Thoracic aorta (tissue), 2 donors: ENCODE measurements at places on chromosomes 5 and 9.

DNA sequence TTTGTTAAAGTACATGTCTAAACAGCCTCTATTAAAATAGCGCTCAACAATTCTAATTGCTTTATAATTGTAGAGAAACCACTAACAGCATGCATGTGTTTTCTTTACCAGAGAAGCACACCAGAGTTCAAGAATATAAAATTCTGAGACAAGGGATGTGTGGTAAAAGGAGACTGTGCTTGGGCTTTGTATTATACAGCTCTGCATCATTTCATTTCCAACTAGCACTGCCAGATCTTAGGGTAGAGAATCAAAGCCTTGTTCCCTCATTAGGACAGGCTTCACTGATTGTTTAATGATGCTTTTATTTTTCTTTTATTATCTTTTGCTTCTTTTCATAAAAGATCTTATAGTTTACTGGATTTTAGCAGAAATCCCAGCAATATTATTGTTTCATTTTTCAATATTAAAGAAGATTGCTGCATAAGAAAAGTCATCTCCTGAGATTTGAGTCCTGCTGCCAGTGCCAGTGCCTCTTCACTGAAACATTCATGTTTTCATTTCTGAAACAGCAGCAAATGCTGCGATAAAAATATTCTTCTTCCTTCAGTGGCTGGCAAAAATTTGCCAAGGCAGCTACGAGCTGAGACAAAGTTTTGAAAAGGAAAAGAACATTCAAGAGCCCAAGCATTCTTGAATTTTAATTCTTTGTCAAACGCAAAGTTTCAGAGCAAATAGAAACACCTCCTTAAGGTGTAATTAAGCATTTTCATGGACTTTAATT lies 491.0 kb upstream of the PIK3R1 start:
- DNase-seq: no peak

- no peak for DNase-seq
Observed at GRCh38 chr5:14896131-14896530, 24.6 kb upstream of the ANKH start.

DNA sequence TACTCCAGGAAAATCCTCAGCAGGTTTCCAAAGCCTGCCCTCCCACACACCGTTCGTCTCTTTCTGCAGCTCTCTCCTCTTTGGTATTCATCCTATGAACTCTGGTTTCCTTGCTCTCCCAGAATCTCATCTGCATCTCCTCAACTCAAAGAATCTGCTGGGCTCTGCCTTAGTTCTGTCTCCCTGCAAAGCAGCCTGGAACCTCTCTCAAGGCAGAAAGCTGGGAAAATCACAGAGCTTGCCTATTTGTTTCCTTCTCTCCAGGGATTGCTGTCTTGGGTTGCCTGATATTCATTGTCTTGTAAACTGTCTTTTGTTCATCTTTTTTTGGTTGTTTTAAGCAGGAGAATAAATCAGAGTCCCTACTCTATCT lies 5.3 kb upstream of the ERAP2 start:
- DNase-seq: no peak

DNA sequence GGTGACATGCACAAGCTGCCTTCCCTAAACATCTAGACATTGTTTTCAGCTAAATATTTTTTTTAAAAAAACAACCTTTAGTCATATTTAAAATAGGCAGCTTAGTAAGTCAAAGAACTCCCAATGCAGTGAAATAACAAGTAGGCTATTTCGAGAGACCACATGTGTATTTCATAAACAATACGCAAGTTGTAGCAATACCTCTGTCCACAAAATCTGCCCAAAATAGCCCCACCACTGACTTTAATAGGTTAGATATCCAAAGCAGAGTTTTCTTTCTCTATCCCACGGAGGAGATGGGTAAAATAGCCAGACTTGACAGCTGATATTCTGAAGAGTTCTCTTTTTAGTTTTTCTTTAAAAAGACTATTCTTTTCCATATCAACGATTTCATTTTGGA lies 1.2 kb downstream of the SLC24A2 start:
- DNase-seq: no peak

- no peak for DNase-seq
Observed at GRCh38 chr5:157574456-157575380, 857 bp downstream of the ADAM19 start.

GRCh38 chr9:84756731-84757130 lies 87.2 kb downstream of the NTRK2 start:
- DNase-seq: no peak

- DNase-seq: no peak
Observed at GRCh38 chr5:103364074-103364473, 105.5 kb downstream of the MACIR start.

DNA sequence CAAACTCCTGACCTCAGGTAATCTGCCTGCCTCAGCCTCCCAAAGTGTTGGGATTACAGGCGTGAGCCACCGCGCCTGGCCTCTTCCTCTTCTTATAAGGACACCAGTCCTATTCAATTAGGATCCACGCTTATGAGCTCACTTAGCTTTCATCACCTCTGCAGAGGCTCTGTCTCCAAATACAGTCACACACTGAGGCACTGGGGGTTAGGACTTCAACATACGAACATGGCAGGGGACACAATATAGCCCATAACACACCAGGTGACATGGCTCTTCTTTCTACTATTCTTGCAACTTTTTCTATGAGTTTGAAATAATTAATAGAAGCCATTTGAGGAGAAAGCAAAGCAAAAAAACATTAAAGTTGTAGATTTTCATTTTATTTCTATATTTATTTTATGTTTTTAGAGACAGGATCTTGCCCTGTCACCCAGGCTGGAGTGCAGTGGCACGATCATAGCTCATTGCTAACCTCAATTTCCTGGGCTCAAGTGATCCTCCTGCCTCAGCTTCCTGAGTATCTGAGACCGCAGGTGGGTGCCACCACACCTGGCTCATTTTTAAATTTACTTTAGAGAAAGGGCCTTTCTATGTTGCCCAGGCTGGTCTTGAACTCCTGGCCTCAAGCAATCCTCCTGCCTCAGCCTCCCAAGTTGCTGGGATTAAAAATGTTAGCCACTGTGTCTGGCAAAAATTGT lies 6.0 kb upstream of the PRRT1B start:
- DNase-seq: no peak

- no peak for DNase-seq
Observed at GRCh38 chr5:181134259-181134658, 3.3 kb upstream of the OR2V1 start.

DNA sequence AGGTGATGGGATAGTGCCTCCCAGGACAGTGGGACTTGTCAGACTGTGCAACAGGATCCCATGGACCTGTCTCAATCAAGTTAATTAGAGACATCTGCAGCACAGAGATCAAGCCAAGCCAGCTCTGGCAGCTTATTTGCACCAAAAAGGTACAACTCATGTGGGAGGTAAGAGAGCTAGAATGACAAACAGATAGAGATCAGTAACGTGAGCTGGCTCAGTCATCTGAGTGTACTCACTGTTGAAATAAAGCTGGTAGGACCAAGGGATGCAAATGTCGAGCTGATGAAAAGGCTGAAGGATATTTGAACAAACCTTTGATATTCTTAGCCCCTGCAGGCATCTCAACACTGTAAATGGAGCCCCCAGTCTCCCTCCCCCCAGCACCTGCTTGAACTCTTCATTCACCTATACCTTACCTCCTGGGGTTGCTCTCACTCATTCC lies 198.1 kb downstream of the EFNA5 start:
- DNase-seq: no peak

DNA sequence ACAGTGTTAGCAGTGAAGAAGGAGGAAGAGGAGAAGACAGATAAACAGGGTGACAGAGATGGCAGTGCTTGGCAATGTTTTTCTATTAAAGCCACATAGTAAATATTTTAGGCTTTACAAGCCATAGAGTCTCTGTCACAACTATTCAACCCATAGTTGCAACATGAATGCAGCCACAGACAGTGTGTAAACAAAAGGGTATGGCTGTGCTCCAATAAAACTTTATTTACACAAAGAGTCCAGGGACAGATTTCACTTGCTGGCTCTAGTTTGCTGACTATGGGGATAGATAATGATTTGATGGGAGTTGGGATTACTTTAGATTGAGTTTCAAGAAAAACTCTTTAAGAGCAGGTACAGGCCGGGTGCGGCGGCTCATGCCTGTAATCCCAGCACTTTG lies 224.8 kb upstream of the SEMA6A start:
- DNase-seq: no peak

DNA sequence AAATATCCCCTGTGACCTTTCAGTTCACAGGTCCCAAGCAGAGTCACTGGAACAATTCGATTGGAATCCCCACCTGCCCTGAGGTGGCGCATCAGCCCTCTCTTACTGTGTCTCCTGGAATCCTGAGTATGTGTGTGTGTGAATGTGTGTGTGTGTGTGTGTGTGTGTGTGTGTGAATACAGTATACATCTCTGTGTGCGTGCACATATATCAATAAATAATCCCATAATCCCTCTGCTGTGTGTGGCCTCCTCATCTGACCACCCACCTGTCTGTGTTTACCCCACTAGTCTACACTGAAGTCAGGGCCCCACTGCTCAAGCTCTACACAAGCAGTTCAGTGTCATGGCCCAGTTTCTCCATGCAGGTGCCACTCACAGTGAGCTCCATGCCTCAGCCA lies 187.4 kb downstream of the ERCC6L2 start:
- no peak for DNase-seq

DNA sequence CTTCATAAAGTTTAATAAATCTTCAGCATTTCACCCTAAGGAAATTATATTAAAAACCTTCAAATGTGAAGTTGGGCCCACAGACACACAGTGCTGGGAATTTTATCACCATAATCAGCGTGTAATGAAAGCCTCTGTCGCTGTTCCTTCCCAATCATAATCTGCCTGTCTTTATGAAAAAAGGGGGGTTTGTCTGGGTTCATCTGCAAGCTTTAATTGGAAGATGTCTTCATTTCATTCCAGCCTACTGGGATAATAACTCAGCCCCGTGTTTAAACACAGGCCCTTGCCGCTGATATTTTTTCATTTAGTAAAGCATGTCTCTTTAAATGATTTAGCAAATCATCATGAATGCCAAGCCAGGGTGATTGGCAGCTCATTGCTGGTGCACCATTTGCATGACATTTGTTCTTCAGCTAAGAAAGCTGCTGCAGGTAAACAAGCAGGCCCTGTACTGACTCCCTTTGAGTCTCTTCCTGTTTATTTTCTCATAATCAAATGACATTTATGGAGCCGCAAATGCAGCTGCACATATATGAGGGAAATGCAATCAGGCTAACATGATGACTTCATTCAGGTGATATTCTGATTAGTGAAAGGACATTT lies 362.9 kb upstream of the TLE4 start:
- no peak for DNase-seq

- no peak for DNase-seq
Observed at GRCh38 chr5:151721812-151722391, 35.2 kb upstream of the SPARC start.

DNA sequence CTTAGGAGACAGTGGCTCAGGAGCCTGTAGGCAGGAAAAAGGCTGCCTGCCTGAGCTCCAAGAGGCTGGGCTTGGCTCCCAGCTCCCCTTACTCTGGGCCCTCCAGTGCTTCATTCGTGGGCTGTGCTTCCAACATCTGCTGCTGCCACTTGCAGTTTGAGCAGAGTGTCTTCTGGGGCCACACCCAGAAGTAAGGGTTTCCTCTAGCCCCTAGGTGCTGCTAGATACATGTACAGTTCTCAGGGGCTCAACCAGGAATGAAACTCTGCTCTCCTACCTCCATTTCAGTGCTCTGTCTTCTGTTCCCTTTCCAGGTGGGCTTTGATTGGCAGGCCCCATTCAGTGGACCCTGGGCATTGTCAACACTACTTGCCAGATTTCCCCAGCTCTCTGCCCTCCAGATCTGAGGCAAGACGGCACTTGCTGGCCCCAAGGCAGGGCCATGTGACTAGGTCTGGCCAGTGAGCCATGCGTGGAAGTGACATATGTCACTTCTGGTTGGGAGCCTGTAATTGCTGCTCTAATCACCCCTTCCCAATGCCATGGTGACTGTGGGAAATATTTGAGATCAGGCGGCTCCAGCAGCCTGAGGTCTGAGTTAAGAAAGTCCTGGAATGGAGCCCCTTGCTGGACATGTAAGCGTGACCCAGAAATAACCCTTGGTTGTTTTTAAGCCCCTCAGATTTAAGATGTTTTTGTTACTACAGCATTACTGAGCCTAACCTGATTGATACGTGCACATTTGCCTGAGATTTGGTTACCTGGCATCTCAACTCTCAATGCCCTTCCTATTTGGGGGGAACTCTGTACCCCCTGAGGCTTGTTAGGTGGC lies 9.4 kb upstream of the BOD1 start:
- DNase-seq: no peak

- DNase-seq: no peak
Observed at GRCh38 chr9:13900449-13900848, 413.5 kb downstream of the NFIB start.
